ENCODE measurements at places on chromosomes 11 and 22.

- DNase-seq = peak; percentile 46
Observed at GRCh38 chr11:30128269-30128932, 102.4 kb upstream of the FSHB start.

DNA sequence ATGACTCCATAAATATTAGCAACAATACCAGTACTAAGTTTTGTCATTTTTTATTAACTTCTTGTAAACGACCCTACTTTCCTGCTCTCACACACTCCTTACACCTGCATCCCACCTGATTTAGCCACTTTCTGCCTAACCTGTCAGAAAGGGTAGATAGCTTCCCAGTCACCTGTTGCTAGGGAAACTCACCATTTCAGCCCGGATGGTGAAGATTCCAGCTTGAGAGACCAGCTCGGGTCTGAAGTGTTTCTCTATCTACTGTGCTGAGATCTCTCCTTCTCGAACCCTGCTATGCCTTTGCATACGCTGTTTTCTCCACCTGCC, at the start of gene PARVG:
Gene PARVG, plus strand, starts transcription at position 220 of the 327 bp plus-strand sequence. CDS start 2,405 bp downstream, outside the sequence.
- no peak for DNase-seq

DNA sequence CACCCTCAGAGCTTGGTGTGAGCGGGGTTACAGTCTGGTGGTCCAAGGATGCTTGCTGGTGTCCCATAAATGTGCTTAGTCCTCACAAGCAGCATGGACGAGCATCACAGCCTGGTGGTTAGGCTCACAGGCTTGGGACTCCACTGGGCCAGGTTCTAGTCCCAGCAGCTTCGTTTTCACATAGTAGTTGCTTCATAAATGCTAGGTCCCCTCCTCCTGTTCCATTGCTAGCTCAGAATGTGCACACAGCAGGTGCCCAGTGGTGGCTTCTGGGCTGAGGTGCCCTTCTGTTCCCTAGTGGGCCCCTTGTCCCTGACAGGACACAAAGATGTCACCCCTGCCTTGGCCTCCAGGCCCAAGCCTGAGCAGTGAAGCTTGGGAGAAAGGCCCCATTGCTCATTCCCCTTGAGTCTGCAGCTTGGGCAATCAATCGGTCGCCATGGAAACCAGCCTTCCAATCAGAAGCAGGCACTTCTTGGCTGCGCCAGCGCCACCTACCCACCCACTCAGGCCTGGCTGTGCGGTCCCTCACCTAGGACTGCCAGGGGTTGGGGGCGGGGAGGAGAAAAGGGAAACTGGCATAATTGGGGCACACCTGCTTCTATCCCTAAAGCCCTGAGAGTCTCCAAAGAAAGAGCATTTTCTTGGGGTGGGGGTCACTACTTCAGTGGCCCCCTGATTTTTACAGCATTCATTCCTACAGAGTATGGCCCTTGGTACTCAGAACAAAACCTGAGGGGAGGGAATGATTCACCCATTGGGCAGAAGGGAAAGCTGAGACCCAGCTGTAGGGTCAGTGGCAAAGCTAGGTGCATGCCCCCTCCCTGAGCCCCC, 48.1 kb downstream of the CYTH4 start:
- peak; percentile 28 for DNase-seq

- DNase-seq = no peak
Observed at GRCh38 chr22:45059296-45059695, 49.5 kb upstream of the PHF21B start.

All from kidney glomerular epithelial cell (primary cell).